Thymus (tissue), 14 donors: ENCODE measurements at places on chromosomes 1 and 21. TPM values are rescaled to one million over a fixed set of nuclear protein-coding genes. Genes with fewer than 3 reads are reported as not detected.

DNA sequence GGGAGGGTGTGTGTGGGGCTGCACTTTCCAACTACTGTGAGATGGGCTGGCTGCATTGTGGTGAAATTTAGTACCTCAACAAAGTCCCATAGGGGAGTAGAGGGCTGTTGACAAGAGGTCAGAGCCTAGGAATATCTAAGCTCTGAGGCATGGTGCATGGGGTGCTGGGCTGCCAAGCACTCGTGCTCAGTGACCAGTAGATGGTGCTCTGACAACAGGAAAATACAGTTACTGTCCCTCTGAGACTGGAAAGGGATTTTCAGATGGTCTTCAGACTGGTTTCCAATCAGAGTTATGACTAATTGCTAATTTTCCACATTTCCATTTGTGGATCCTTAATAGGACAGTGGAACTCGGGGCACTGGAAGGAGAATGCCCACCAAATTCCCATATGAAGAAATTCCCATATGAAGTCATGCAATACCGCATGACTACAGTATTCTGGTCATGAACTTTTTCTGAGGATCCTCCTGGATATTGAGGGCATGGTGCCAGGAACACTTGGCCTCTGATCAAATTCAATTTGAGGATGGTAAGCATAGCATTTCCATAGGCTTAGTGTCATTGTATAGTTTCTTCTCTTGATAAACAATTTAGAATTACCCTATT, 4.1 kb upstream of the CACNA1E start:
- DNase-seq: no peak

GRCh38 chr1:33577663-33578062, 105.2 kb downstream of the ZSCAN20 start:
- DNase-seq: no peak

GRCh38 chr1:23995431-23995837, 15.3 kb upstream of the SRSF10 start:
- no peak for DNase-seq

DNA sequence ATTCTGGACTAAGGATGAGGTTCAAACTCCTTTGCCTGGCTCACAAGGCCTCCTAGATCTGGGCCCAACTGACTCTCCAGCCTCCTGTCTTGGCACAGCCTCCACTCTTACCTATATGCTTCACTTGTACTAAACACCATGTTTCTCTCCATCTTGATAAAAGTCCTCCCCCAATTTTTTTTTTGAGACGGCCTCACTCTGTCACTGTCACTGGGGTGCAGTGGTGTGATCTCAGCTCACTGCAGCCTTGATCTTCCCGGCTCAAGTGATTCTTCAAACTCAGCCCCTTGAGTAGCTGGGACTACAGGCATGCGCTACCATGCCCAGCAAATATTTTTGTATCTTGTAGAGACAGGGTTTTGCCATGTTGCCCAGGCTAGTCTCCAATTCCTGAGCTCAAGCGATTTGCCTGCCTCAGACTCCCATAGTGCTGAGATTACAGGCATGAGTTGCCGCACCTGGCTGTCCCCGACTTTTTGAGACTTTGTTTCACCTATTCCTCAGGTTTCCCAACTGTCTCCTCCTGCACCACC, 39.7 kb downstream of the CD34 start:
- DNase-seq: no peak

DNA sequence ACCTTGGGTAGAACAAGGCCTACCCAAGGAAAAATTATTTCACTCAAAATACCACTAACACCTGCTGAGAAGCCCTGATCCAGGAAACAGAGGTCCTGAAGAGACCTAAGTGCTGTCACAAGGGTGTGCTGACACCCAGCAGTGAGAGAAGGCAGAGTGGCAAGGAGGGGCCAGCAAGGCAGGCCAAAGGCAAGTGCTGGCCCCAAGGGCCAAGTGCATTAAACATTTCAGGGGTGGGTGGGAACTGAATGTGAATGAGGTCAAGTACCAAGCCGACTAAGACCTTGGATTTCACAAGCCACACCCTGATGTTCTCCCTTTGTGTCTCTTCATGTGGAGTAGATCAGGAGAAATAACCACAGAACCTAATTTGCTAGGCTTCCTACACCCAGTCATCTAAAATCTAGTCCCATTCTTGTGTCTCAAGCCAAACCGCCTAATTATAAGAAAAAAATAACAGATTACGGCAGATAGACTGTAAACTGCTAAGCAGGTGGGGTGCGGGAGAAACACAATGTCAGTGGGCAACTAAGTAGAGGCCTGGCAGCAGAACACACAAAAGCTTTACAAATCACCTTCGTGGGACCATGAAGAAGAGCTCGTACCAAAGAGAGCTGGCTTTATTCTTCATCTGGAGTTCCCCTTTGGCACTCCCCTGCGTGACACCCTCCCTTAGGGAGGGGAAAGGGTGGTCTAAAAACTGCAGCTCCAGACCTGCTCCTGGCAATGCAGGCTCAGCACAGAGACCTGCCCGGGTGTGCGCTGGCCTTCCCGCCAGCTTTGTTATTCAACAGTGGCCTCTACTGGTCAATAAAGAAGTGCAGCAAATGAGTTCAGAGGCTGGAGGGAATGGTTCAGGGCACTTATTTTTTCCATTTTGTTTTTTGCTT, 8.7 kb downstream of the UBE2G2 start:
- peak; percentile 55 for DNase-seq

DNA sequence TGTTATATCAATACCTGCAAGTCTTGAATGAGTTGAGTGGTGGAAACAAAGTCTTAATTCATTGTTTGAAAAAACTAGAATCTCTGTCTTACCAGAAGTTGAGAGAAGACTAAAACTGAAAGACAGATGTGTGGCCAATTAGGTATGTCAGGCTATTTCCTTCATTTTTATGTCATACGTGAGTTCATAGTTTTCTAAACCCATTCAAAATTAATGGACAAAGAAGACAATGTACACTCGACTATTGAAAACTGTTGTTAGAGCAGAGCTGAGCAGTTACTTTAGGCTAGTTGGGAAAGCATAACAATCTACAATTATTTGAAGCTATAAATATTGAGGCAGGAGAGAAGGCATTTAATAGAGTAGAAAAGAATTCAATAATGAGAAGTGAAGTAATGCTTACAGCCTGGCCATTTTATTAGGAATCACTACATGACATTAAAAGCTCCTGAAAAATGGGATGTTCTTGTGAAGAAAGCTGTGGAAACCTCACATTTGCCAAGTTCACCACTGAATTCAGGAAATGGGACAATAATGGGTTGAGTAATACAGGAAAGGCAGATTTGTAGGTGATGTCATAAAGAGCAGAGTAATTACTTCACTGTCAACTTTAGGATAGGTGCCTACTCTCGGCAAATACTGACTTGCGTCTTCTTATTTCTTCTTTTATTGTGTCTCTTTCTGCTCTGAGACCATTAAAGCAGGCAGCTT, 204.4 kb downstream of the PLA2G4A start:
- DNase-seq: no peak

DNA sequence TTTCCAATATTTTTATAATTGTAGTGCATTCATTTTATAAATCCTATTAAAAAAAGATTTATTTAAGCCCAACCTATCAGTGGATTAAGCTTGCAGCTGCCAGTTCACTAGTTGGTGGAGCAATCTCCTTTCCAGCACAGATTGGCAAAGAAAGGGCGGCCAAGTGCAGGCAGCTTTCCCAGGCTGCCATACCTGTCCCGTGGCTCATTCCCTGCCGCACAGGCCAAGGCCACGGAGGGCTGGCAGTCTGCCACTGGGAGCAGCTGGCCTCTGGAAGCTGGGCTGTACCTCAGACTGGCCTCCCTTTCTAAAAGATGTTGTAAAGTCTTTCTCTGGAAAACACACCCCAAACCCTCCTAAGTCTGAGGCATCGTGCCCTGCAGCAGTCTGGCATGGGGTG, 74.2 kb downstream of the SIM2 start:
- DNase-seq: no peak

DNA sequence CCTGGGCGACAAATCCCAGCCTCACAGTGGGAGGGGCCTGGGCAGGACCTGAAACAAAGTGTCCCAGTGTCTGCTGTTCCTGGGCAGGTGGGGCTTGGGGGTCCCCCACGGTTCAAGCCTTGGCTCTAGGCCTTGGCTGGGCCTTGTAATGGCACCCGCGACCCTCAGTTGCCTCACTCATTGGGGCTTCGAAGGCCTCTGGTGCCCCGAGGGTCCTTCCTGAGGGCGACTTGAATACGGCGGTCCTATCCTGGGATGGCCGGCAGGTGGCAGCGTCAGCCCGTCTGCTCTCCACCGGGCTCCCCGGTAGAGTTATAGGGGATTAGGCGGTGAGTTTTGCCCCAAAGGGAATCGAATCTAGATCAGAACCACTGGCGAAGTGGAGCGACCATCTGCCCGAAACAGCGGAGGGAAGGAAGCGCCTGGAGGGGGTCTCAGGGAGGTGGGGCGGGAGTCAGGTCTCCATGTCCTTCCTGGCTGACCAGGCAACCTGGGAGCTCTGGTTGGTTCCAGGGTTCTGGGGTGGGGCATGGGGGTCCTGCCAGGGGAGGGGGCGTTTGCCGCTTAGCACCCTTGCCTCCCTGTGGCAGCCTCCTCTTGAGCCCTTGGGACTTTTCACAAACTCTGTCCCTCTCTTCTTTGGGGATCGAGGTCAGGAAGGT, 2.1 kb upstream of the PEX10 start:
- peak; percentile 71 for DNase-seq

GRCh38 chr1:110800079-110800478, 72.9 kb upstream of the CD53 start:
- DNase-seq: no peak

- peak; percentile 23 for DNase-seq
These were observed 1.2 kb upstream of the ATF3 start for GRCh38 chr1:212607206-212607912.

- DNase-seq: no peak
These were observed 13.5 kb downstream of the OLFML2B start for GRCh38 chr1:162010175-162010506.

GRCh38 chr21:26041431-26042180, 129.0 kb downstream of the APP start:
- DNase-seq: no peak

DNA sequence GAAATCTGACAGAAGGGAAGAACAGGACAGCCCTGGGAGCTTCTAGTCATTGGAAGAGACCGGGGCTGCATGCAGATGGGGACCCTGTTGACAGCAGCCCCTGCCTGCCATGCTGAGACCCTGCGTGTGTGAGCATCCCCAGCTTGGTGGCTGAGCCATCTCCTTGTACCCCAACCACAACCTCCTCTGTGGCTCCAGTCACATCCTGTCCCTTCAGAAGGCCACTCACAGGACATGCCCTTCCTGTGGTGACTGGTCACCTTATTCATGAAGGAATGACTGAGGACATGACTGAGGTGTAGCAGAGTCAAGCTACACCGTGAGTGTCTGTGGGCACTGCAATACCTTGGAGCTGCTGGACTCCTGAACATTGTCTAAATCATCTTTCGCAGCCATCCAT, 141.8 kb upstream of the ERRFI1 start:
- DNase-seq: no peak

- DNase-seq: no peak
These were observed 280.7 kb downstream of the TM2D1 start for GRCh38 chr1:61444288-61444687.

GRCh38 chr1:24015221-24016210, 35.4 kb upstream of the SRSF10 start:
- no peak for DNase-seq

Gene LYPD8
- total RNA-seq: 0.05 TPM

Gene ANGPTL3
- not detected for total RNA-seq

Gene FCRL2
- 0.33 TPM for total RNA-seq

Gene HES3
- 0.99 TPM for total RNA-seq
